ENCODE measurements at places on chromosomes 13 and 19.

DNA sequence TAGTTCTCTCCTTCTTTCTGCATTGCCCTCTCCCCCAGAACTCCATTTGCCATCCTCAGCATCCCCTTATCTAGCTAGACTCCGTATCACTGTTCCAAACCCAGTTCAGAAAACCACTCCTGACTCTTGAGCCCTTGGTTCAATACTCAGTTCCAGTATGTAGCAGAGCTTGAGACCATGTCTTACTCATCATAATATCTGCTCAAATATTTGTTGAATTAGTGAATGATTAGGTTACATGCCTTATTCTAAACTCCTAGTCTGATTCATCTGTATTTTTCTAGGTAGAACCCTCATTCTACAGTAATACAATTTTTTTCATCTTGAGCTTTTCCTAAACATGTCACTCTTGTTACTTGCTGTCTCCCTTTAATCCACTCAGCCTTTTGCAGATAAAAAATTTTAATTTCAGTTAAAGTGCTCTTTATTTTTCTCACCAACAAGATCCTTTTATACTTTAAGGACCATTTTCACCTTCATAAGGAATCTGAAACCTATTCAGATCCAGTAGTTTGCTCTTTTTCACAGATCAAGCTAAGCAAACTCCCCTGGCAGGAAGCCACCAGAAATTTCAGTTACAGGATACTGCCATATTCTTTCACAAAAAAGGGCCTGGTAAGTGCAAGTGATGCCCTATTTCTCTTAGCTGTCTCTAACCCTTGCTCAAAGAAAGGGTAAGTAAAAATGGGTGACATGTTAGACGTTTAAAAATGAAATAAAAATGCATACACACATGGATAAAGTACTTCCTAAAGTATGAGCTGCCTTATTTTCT lies 23.1 kb upstream of the INTS6 start:
- no peak for DNase-seq

GRCh38 chr13:19591864-19592263 lies 30.5 kb upstream of the TPTE2 start:
- no peak for DNase-seq

DNA sequence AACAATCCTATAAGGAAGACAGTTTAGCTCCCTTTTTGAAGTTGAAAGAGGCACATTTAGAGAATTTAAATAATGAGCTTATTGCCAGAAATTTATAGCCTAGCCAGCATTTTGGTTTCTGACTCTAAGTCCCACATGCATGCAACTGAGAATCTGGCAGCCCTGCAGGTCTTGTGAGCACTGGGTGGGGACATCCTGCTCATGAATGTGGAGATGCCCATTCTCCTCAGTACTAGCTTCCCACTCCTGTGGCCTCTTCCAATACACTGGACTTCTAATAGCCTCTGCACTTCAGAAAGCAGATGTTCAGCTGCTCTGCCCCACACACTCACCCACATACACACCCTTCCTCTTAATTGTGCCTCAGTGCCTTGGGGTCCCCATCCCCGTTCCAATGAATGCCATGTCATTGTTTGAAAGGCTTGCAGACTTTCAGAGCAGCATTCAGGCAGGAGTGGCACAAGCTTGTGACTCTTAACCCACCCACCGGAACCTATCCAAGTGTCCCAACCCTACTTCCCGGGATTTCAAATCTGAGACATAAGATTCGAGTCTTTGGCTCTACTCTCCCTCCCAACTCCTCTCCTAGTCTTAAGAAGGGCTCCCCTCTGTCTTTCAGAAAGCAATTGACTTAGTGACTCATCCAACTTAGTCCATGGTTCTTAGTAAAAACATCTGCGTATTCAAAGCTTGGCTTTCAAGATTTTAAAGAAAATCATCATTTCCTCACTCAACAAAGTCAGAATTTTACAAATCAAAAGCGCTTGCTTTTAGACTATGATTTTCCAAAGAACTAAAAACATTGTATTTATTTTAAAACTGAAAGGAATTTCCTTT lies 80.0 kb upstream of the FREM2 start:
- no peak for DNase-seq

DNA sequence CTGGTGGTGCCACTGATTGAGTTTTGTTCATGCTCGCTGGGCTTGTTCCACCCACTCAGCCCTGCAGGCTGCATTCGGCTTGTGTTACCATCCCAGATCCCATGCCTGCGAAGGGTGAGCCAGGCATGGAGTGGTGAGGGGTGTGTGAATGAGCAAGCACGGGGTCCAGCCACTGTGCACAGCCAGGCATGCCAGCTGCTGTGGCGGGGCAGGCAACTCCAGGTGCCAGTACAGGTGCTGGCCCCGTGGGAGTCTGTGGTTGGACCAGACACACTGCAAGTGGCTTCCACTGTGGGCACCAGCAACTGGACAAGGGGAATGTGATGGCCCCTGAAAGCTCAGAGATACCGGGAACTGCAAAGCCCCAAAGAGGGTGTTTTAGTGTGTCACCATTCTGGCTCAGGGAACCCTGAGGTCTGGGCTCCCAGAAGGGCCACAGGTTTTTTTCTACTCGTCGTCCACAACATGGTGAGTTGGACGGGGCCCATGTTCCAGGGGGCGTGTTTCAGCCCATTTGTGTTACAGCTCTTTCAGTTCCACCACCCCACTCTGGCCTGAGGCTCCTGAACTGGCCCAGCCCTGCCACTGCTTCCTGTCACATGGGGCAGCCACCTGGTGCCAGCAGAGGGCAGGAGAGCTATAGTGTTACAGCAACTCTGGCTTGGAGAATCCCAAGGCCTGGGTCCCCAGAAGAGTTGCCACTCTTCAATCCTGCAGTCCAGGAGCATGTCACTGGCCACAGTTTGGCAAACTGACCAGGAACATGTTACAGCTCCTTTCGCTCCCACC lies 217.0 kb upstream of the OBI1 start:
- no peak for DNase-seq

- no peak for DNase-seq
These were observed 15.4 kb downstream of the TLE5 start for GRCh38 chr19:3046698-3047495.

DNA sequence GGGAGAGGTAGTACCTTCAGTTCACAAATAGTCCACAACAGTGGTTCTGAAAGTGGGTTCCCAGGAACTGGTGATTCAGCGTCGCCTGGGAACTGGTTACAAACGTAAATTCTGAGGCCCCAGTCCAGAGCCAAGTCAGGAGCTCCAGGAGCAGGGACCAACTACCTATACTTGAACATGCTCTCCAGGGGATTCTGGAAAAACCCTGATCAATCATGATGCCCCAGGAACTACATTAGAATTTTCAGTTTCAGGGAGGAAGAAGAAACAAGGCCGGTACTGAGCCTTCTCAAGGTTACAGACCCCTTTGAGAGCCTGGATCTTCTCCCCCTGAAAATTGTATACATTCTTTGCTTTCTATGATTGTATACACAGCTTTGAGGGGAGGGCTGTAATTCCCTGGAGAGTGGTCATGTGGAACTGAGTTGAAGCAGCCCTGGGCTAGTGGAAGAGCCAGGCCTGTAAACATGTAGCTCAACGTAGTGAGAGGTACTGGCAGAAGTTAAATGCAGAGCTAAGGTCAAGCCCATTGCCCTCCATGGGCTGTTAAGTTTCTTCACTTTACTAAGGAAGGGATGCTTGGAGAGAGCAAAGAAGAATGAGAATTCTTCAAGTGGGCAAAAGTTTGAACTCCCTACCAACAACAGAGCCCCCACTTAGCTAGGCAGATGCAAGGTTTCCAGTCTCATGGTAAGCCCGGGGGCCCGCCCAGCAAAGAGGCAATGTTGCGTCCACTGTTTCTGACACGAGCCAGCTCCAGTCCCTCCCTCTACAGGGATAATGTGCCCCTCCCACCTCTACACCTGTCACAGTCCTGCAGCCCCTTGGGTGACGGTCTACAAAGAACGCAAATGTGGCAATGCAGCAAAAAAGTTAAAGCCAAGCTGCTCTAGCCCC lies 17.0 kb downstream of the DOCK9 start:
- no peak for DNase-seq

GRCh38 chr19:459724-460511 lies 915 bp downstream of the SHC2 start:
- DNase-seq = no peak

DNA sequence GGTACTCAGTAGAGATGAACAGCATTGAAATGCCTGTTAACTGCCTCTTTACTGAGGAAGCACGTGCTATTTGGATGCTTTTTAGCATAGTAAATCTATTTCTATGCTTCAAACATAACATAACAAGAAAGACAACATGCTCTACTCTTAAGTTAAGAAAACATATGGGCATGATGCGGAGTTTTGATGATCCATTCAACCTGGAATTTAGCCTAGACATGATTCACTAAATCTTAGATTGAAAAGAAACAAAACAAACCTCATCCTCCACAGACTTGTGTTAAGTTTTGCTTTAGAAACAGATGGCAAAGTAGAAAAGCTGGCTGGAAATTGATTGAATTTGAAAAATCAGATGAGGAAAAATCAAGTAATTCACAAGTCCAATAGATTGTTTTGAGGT lies 593.8 kb downstream of the OLFM4 start:
- DNase-seq = no peak

- no peak for DNase-seq
These were observed 12.4 kb downstream of the MEX3D start for GRCh38 chr19:1555487-1556389.

GRCh38 chr13:90997951-90998350 lies 349.5 kb upstream of the MIR17HG start:
- DNase-seq = no peak

DNA sequence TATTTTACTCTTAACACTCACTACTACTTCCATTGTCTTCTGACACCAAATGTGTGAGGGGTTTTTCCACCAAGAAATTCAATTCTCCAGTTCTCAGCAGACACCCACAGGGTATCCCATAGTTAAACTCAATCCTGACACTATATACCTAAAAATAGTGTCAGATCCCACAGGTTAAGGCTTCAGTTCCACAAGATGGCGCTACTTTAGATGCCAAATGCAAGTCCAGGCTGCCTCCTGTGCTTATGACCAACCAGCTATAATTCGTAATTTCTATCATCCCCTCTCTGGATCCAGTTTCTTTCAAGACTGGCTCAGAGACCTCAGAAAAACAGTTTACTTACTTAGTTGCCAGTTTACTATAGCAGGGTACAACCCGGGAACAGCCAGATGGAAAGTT lies 1146.2 kb upstream of the SPRY2 start:
- DNase-seq = no peak

DNA sequence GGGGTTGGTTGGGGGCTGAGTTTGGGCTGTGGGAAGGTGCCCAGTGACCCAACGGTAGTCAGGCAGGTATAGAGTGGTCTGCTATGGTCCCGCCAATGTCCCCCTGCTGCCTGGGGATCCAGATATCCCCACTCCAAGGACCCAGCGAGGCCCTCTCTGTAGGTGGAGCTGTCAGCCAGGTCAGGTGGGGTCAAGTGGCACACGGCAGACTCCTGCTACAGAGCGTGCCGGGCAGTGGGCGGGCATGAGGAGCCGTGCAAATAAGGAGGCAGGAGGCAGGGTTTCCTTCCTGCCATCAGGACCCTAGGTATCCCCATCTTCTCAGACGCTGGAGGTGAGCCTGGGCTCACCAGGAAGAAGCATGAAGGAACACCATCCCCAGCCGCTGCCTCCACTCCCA lies 14.9 kb downstream of the EVI5L start:
- DNase-seq = no peak

DNA sequence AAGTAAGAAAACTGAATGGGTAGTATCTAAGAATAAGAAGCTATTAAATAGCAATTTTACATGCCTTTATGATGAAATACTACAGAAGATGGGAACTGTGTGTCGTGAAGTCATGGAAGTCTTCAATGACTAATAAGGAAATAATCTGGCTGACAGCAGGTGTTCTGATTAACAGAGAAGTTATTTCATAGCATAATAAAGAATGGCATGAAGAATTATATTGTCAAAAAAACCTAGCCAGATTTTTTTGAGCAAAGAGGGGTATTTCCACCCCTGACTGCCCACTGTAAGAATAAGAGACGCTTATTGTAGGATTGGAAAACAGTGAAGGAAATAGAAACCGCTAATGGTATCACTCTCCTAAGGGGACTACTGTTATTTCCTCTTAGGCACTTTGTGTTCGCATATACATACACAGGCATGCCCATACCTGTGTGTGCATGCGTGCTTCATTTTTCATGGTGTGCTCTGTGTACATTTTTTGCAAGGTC lies 318.8 kb downstream of the SHISA2 start:
- no peak for DNase-seq

- no peak for DNase-seq
These were observed 16.8 kb downstream of the SPC24 start for GRCh38 chr19:11138601-11139300.

GRCh38 chr19:39935364-39935661 lies 879 bp upstream of the FCGBP start:
- DNase-seq = no peak

All from activated gamma-delta T cell treated with anti-CD3 and anti-CD28 coated beads, Interleukin-2, amount 50 U/mL, for 16 hours (primary cell).